Activated naive CD8-positive, alpha-beta T cell treated with anti-CD3 and anti-CD28 coated beads for 36 hours (primary cell): ENCODE measurements at places on chromosomes 1 and 21. TPM values are rescaled to one million over a fixed set of nuclear protein-coding genes. Genes with fewer than 3 reads are reported as not detected.

Gene GPX7
- 29.4 TPM for total RNA-seq

Gene ASCL5
- 0.35 TPM for total RNA-seq

Gene VWA1
- total RNA-seq = 0.25 TPM

Gene RCSD1
- 58.2 TPM for total RNA-seq

Gene ADAM30
- not detected for total RNA-seq

GRCh38 chr1:224065455-224065854 is 48.5 kb upstream of the FBXO28 start:
- DNase-seq = no peak

DNA sequence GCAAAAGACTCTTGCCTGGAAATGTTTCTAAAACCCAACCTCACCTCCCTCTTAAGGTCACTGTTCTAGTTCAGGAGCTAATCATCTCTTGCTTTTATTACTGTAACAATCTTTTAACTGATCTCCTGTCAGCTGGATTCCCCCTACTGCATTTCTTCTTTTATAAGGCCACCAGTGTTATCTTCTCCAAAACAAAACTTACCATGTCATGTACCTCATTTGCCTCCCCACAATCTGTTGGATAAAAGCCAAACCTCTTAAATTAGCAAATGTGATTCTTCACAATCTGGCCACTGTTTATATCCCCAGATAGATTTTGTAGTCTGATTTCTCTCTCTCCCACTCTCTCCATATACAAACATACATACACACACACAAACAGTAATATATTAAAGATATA is 143.3 kb downstream of the DENND1B start:
- no peak for DNase-seq

DNA sequence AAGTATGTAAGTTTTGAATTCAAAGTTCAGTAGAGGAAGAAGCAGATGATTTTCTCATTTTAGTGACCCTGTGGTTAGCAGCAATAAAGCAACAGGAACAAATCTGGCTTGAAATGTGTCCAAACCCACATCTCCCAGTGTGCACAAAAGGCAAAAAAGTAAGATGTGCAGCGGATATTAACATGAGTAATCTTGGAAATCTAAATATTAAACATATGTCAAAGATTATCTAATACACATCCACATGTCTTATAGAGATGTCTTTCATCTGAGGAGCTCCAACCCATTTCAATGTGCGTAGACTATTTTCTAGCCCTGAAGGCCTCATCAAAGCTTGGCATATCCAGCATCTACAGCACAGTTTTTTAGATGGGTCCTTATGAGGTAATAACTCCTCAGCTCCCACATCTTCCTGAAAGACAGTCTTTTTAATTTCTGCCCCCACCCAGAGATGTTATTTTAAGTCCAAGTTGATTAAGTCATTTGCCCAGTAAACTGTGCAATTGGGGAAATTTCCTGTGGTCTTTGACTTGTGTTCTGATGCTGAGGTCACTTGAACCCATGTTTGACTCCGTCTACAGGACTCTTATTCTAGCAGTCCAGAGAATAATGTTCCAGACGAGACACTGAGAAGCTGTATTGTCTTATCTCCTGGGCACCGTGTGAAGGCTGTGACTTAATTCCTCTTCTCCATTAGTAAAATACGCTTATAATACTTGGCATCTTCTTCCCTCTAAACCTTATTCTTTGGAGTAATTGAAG is 73.7 kb downstream of the LMO4 start:
- DNase-seq = no peak

DNA sequence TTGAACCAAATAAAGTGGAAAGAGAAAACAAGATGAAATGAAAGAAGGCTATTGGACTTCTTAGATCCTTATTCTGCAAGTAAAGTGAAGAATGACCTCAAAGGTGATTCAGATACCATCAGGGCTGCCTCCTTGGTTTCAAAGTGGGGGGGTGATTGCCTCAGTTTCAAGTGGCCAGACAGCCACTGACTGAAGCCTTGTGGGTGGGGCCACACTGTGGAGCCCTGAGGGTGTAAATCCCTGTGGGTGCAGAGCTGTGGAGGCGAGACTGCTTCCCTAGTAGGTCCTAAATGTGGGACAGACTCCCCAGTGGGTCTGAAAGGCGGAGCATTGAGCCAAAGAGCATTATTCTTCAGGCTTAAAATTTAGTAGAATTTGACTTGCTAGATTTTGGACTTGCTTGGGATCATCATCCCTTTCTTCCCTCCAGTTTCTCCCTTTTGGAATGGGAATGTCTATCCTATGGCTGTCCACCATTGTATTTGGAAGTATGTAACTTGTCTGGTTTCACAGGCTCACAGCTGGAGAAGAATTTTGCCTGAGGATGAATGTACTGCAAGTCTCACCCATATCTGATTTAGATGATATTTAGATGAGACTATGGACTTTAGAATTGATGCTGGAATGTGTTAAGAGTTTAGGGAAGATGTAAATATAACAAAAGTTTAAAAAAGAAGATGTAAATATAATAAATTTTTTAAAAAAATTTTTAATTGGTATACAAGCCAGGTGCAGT is 71.6 kb upstream of the SOX13 start:
- DNase-seq = no peak

DNA sequence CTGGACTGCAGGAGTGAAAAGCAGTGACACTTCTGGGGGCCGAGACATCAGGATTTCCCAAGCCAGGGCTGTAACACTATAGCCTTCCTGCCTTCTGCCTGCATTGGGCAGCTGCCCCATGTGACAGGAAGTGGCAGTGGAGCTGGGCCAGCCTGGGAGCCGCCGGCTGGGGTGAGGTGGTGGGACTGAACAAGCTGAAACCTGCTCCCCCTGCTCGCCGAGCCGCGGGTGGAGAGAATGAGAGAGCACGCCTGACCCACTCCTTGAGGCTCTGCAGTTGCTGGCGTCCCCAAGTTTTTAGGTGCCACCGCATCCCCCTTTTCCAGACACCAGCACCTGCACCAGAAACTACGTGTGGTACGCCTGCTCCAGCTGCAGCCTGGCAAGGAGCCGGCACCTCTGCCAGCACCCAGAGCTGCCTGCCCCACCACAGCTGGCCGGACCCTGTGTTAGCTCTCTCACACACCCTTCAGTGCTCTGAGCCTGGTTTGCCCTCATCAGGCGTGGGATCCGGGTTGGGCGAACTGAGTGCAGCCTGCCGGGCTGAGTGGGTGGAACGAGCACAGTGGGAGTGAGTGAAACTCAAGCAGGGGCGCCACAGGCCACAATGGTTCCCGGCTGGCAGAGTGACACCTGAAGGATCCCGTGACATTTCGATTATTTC is 119.4 kb downstream of the AKT3 start:
- no peak for DNase-seq

DNA sequence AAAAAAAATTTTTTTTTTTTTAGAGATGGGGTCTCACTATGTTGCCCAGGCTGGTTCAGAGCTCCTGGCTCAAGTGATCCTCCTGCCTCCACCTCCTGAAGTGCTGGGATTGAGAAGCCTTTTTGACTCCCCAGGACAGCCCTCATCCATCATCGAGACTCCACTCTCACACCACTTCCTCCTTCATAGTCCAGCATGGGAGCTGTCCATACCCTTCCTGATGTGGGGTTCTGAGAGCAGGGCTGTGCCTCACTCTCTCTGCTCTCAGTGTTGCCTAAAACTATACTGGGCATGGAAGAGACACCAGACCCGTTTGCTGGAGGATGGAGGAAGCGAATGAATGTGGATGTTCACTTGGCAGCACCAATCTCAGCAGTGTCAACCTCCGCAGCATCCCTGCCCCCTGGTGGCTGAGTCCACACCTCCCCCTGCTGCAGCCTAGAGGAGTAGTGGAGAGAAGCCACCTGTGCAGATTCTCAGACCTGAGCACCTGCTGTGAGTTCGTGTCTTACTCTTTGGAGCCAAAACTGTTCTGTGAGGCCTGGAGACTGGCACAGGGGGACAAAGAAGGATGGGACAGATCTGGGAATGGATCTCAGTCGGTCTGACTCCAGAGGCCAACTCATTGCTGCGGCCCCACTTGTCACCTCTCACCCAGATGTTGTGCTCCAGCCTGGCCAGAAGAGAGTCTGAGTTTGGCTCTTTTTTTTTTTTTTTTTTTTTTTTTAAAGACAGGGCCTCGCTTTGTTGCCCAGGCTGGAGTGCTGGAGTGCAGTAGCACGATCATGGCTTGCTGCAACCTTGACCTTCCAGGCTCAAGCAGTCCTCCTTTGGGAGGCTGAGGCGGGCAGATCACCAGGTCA is 17.7 kb downstream of the TINAGL1 start:
- peak; percentile 72 for DNase-seq

DNA sequence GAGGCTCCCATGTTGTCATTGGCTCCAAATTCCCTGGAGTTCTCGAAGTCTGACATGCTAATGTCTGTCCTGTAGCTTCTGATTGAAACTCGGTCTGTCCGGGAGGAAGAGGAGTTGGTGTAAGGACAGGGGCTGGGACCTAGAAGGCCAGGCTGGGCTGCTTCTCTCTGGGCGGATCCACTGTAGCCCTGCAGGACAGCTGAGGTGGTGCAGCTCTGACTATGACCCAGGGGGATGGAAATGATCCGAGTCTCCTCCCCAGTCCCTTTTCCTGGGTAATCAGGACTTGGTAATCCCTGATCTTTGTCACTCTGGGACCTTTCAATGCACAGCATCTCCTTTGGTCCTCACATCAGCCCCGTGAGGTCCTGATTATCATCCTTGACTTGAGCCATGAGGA is 10.0 kb upstream of the FCMR start:
- DNase-seq = no peak

DNA sequence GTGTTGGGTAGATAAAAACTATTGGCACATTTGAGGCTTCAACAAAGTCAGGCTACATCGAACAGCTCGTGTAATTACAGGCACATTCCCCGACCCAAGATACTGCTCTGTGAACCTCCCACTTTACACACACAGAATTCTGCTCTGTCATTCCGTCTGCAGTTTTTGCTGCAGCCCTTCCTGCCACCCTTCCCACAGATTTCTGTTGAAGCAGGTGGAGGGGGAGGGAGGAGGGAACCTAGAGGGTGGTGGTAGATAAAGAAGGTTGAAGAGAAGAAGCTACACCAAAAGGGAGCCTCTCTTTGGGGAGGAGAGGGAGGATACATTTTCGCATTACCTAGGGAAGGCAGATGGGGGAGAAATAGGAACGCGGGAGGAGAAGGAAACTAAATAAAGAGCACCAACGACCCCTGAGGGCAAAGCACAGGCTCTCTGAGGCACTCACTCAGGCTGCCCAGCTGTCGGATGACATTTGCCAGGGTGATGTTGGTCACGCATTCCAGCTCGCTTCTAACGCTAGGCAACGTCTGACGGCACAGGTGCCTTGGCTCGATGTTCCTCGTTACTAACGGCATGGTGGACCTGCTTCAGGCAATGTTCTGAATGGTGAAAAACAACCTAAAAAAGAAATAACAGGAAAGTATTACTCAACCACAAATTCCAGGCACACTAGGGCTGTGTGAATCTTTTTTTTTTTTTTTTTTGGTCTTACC is 36.0 kb downstream of the GPR3 start:
- DNase-seq = no peak

GRCh38 chr1:154199563-154199879 is 6.6 kb downstream of the CFAP141 start:
- DNase-seq = no peak

GRCh38 chr1:224054012-224054411 is 59.9 kb upstream of the FBXO28 start:
- no peak for DNase-seq

DNA sequence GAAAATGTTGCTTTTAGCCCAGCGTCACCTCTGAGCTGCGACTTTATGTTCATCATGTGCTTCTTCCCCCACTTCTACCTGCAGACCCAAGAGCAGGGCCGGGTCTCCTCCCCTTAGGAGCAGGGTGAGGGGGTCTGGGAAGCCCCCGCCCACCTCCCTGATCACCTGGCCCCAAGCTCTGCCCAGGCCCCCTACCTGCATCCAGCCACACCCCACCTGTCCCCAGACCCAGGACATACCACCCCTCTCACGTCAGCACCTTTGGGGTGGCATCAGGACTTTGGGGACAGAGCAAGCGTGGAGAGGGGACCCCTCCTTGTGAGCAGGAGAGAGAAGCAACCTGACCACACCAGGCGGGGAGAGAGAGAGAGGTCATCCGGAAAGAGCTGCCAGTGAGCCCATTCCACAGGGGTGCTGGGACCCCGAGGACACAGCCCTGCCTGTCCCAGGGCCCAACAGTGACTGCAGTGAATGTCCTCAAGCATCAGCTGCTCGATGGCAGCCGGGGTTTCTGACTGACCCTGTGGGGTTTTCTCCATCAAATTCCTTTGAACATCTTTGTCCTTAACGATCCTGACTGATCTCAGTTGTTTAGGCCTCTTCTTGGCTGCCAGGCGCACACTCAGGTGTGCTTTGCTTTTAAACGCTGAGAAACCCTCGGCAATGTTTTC is 42.8 kb upstream of the COL18A1 start:
- DNase-seq = no peak

DNA sequence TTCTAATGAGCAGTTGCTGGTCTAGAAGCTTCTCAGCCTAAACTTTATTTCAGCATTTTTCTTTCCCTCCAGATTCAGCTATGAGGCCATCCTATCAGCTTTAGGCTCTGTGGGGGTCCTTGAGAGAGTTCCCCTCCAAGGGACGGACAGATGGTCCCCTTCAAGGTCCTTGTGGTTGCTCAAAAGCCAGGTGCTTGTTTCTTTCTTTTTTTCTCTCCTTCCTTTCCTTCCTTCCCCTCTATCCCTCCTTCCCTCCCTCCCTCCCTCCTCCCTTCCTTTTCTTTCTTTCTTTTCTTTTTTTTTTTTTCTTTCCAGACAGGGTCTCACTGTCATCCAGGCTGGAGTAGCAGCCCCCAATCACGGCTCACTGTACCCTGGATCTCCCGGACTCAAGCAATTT is 1.2 kb upstream of the IL6R start:
- no peak for DNase-seq

- no peak for DNase-seq
Observed at GRCh38 chr1:112034277-112034676, 44.8 kb upstream of the KCND3 start.

DNA sequence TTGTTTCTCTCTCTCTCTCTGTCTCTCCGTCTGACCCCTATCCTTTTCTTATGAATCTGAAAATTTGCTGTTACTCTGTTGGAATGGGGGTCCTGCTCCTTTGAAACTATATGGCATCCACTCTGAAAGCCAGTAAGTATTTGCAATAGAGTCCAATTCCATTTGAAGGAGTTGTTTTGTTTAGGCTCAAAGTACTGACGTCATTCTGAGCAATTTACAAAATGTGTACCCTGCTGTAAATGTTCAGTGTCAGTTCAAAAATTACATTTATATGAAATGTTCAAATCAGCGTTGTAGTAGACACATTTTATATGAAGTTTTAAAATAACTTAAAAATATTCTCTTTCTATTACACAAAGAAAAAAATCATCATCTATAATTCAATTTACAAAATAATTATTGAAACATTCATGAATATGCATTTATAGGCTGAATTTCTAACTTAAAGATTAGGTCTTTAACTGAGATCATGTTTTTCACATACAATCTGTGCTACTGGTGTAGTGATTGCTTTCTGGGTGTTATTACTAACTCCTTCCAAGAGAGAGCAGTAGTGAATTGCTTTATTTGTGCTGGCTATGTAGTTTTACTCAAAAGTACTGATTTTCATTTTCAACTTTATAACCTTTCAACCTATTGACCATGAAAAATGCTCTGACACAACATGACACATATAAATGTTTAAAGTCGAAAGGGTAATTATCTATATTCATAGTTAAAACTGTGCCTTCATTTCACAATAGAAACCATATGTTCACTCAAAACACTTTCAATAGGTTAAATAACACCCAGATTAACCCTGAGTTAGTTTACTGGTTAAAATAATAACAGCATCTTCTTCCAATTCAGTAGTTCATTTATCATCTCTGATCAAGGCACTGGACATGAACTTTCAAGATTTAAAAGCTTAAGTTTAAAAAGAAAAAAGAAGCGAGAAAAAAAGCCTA is 253.1 kb upstream of the ADGRL4 start:
- DNase-seq = no peak

- DNase-seq = no peak
Observed at GRCh38 chr1:208528578-208529240, 284.5 kb upstream of the PLXNA2 start.

GRCh38 chr1:205064301-205064700 is 20.0 kb downstream of the TMEM81 start:
- DNase-seq = no peak
